Subcutaneous preadipocyte (primary cell): ENCODE measurements at places on chromosomes 7 and 10. TPM values are rescaled to one million over a fixed set of nuclear protein-coding genes. Genes with fewer than 3 reads are reported as not detected.

Gene PON1
- not detected in 2 replicates for total RNA-seq

Gene CHN2
- total RNA-seq: under 0.01 and 0.78 TPM in 2 replicates

Gene IL2RA
- not detected in 2 replicates for total RNA-seq

Gene AIMP2
- total RNA-seq: 59.4 and 78.6 TPM in 2 replicates

Gene NPC1L1
- under 0.01 TPM in 1 of 2 replicates, not detected in the other for total RNA-seq

Gene OR9A4
- total RNA-seq: not detected in 2 replicates

Gene EIF5AL1
- total RNA-seq: 0.98 and 2.2 TPM in 2 replicates

Gene SLC12A9
- 15.1 and 16.8 TPM in 2 replicates for total RNA-seq

Gene SPDYE2B
- total RNA-seq: not detected in 2 replicates

Gene RGS10
- 56.5 and 64.3 TPM in 2 replicates for total RNA-seq

Gene JAZF1
- 4.9 and 7.0 TPM in 2 replicates for total RNA-seq

Gene PPP1R3C
- total RNA-seq: 2.6 and 4.1 TPM in 2 replicates

Gene ADAM22
- 0.73 and 0.98 TPM in 2 replicates for total RNA-seq

Gene SYCE1
- total RNA-seq: 0.73 and 0.78 TPM in 2 replicates

Gene PLAU
- total RNA-seq: 26.8 and 63.9 TPM in 2 replicates

Gene SHH
- total RNA-seq: not detected in 2 replicates

Gene HABP2
- total RNA-seq: not detected in 2 replicates

Gene C7orf57
- not detected in 2 replicates for total RNA-seq

Gene UCN3
- total RNA-seq: not detected in 2 replicates

Gene PITX3
- total RNA-seq: not detected in 2 replicates

Gene NRP1
- total RNA-seq: 267 and 402 TPM in 2 replicates

Gene TMEM229A
- total RNA-seq: not detected in 2 replicates

Gene ICA1
- 0.39 and 0.73 TPM in 2 replicates for total RNA-seq

Gene FRMD4A
- total RNA-seq: 12.1 and 33.2 TPM in 2 replicates

Gene LAMB4
- under 0.01 and 0.20 TPM in 2 replicates for total RNA-seq

Gene WIPF3
- not detected in 2 replicates for total RNA-seq

Gene HOXA7
- 2.2 and 2.7 TPM in 2 replicates for total RNA-seq

Gene HOXA13
- 0.20 and 0.37 TPM in 2 replicates for total RNA-seq

Gene HMX3
- total RNA-seq: not detected in 2 replicates

Gene NDUFB8
- 108 and 122 TPM in 2 replicates for total RNA-seq

Gene CEP55
- 30.5 and 43.0 TPM in 2 replicates for total RNA-seq

Gene GHRHR
- total RNA-seq: not detected in 2 replicates

Gene UBE2D4
- 9.4 and 9.6 TPM in 2 replicates for total RNA-seq

Gene TMEM130
- total RNA-seq: not detected in 2 replicates

Gene ITIH5
- total RNA-seq: 0.20 and 0.73 TPM in 2 replicates

Gene ARHGAP22
- total RNA-seq: 76.1 and 87.6 TPM in 2 replicates

Gene NPY
- total RNA-seq: not detected in 2 replicates

Gene ECHDC3
- total RNA-seq: 2.9 and 4.4 TPM in 2 replicates

Gene NYAP1
- 1.5 and 2.0 TPM in 2 replicates for total RNA-seq

Gene INHBA
- 1.5 and 2.5 TPM in 2 replicates for total RNA-seq

Gene LRMDA
- total RNA-seq: 3.1 and 10.7 TPM in 2 replicates

Gene STAMBPL1
- 33.4 and 45.9 TPM in 2 replicates for total RNA-seq

Gene OR6B1
- not detected in 2 replicates for total RNA-seq

Gene ZNF853
- total RNA-seq: under 0.01 TPM in 1 of 2 replicates, not detected in the other

Gene FRAT1
- total RNA-seq: 1.5 and 2.0 TPM in 2 replicates

Gene UCMA
- total RNA-seq: not detected in 2 replicates
